ENCODE measurements at places on chromosomes 7 and 10.

DNA sequence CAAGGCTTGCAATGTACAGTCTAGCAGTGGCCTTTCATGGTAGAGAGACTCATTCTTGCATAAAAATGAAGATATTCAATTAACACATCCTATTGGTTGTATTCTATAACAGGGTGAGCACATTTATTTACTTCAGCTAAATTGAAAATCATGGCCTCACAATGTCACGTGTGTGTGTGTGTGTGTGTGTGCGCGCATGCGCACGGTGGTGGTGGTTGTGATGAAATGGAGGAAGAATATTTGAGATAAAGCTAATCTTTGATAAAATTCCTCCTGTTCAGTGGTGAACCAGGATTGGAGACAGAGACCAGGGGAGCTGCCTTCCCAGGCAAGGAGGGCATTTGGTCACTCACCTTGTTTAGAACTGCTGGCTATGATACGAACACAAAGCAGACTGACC is 199.8 kb downstream of the DPP6 start:
- DNase-seq, result no peak

DNA sequence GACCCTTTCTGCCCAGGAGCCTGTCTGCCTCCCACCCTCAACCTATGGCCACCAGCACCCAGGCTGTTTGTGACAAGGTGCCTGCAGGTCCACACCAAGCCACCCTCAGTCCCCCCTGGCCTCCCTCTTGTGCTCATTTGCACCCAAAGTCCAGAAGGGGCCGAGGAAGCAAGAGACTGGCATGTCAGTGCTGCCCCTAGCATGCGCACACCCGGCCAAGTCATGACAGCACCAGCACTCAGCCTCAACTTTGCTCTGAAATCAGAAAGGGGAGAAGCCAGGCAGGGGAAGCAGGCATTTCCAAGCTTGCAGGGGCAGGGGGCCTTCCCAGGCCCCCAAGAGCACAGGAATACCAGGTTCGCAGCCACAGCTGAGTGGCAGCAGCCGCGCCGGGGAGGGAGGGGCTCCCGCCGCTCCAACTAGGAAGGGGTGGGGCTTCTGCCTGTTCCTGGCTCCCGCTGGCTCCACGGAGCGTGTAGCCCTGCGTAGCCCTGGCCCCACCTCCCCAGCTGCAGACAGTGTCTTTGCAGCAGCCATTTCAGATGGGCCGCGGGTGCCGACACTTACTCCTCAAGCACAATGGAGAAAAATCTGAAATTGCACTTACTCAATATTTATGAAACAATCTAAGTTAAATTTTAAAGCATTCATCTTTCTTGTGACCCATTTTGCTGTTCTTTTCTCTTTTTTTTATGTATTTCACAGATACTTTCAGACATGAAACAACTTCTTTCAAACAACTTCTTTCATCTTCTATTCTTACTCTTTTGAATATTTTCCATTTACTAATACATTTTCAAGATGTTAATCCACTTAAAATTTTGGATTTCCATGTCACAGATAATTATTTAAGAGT is 54.9 kb upstream of the ABCB5 start:
- DNase-seq, result no peak

- DNase-seq, result no peak
These were observed 42.5 kb downstream of the DENND11 start for GRCh38 chr7:141659501-141659900.

- no peak for DNase-seq
These were observed 370.2 kb downstream of the NRG3 start for GRCh38 chr10:82245157-82245556.

DNA sequence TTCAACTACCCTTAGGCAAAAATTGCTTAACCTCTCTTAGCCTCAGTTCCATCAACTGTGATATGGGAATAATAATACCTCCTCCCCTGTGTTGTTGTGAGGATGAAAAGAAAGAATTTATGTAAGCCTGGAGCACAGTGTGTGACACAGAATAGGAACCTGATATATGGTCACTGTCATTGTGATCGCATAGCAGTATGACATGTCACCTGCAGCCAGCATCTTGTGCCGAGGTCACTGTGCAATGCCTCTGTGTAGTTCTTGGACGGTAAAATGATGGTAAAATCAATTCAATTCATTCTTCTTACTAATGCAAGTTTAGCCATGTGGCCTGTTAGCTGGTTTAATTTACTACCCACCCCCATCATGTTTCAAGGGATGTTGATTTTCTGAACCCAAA is 54.6 kb upstream of the GPR158 start:
- DNase-seq, result no peak

- DNase-seq, result peak; percentile 15
These were observed 1.2 kb upstream of the ADD3 start for GRCh38 chr10:110006358-110007160.

- DNase-seq, result peak; percentile 71
These were observed 27.1 kb upstream of the PRKCQ start for GRCh38 chr10:6607182-6607581.
